ENCODE measurements at places on chromosomes 7 and 10.

DNA sequence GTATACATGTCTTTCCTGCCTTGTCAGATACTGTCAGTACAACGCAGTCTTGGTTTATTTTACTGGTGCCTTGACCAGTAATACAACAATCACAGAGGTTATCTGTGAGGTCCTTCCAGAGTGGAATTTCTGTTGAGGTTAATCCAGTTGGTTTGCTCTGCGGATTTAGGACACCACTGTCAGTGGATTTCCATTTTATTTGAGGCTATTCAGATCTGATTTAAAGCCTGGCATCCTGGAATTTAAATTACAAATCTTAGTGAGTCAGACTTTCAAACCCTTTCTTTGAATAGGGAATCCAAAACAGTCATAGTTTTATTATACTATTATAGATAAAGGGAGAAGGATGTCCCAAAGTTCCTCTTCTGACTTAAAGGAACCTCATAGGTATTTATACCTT, 40.5 kb downstream of the ANLN start:
- no peak for DNase-seq

DNA sequence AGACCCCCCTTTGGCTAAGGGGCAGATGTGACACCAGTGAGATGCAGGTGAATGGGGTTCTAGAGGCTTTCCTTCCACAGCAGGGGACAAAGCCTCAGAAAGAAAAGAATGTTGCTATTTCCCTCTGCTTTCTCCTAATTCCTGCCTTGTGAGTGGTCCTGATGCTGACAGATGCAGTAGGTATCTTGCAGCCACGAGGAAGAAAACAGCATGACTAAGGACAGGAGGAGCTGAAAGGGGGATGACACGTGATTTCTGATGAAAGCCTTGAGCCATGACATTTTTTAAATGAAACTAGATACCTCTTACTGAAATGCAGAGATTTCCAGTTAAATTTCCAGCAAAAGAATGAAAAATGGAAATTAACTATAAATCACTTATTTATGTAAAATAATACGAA, 92.4 kb downstream of the C1GALT1 start:
- DNase-seq: no peak

GRCh38 chr10:94617389-94617944, 66.1 kb upstream of the CYP2C18 start:
- no peak for DNase-seq

DNA sequence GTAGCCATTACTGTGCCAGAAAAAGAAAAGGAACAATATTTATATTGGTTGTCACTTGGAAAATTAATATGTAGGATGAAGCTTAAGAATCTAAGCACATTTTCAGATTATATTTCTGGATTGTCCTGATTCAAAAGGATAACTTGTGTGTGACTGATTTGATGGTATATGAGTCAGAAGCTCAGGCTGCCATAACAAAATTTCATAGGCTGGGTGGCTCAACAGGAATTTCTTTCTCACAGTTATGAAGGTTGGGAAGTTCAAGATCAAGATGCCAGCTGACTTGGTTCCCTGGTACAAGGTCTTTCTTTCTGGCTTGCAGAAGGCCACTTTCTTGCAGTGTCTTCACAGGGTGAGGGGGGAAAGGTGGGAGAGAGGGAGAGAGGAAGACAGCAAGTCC, 108.5 kb downstream of the ST7 start:
- no peak for DNase-seq

- DNase-seq: no peak
These were observed 246.2 kb downstream of the ETV1 start for GRCh38 chr7:13743226-13743625.

- no peak for DNase-seq
These were observed 52.8 kb upstream of the CHST3 start for GRCh38 chr10:71911296-71911953.

DNA sequence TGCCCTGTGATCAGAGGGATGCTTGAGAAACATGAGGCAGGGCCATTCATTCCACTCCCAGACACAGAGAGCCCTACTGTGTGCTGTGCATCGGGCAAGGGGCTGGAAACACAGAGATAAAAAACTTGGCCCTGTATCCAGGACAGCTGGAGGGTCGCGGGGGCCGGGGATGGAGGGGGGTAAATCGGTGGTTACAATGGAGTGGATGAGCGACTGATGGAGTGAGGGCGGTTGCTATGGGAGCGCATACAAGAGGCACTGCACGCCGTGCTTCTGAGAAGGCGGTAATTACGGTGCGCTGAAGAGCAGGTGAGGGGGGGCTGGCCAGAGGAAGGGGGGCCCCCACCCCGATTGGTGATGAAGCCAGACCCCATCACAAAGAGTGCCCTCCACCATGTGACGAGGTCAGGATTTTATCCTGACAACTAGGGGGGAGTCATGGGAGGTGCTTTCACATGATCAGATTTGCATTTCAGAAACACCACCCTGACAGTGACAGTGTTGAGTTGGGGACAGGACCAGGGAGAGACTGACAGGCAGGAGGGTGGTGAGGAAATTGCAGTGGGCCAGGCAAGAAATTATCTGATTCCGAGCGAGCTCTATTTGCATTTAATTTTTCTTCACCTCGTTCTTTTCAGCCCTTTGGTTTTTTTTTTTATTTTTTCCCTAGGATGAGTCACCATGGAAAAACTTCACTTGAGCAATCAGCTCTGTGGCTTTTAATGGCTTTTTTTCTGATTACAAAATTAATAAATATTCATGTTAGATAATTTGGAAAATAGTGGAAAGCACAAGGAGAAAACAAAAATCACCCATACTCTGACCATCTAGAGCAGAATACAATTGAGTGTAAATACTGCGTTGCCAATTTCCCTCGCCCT, 7.8 kb downstream of the CPA5 start:
- DNase-seq: no peak

DNA sequence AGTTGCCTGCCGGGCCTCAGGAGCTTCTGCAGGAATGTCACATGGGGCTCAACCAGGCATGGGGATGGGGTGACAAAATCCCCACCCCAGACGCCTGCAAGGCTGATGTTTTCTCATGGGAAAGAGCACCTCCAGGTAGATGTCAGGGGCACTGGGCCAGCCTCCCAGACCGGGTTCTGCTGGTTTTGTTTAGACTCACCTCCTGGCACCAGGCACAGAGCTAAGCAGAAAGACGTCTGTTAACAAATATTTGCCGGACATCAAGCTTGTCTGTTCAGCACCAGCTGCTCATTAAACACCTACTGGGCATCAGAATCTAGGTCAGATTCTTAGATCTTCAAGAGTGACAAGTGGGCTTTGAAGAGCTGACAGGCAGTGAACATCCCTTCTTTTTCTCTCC, 34.9 kb upstream of the TCERG1L start:
- no peak for DNase-seq

GRCh38 chr10:109957092-109957797, 33.9 kb upstream of the XPNPEP1 start:
- DNase-seq: no peak

- DNase-seq: no peak
These were observed 49.1 kb upstream of the MSMB start for GRCh38 chr10:46094931-46095750.

DNA sequence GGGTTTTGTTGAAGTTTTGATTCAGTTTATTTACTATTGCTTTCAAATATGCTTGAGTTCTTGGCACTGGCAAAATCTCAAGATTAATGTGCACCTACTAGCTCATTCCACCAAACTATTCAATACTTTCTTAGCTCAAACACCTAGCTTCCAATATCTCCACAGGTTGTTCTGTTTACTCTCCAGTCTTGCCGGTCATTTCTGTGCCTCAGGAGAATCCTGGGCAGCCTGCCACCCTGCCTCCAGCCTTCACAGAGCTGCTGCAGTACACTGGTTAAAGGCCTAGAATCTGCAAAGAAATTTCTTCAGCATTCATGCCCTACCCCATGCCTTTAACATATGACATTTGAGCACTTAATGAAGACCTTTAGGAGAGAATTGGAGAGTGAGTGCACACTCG, 4.0 kb upstream of the TMEM106B start:
- no peak for DNase-seq

GRCh38 chr10:3411044-3411443, 238.5 kb upstream of the PITRM1 start:
- no peak for DNase-seq

DNA sequence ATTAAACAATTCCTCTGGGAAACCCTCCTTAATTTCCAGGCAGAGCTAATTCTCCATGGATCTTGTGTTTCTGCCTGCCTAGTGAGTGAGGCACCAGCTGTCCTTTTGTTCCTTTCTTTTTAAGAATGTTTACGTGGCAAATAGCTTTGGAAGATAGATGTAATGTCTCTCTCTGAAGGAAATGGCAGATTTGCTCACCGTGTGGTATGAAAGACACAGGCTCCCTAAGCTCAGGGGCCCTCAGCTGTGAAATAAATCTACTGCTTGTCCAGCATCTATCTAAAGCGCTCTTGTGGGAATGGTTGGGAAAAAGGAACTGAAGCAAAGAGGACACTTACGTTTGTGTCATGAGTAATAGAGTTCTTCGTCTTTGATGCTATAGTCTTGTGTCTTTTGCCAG, 64.6 kb downstream of the FAS start:
- no peak for DNase-seq

GRCh38 chr7:53965716-53966115, 576.5 kb upstream of the VSTM2A start:
- no peak for DNase-seq

DNA sequence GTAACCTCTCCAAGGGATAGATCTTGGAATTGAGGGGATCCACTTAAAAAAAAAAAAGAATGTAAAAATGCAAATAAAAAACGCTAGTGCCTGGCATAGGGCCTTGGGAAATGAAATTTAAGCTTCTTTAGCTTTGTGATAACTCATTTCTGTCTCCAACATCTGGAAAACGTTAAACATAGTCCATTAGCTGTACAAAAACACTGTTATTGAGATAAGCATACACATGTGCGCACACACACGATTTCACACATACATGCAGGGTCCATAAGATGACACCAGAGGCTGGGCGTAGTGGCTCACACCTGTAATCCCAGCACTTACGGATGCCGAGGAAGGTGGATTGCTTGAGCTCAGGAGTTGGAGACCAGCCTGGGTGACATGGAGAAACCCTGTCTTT, 13.7 kb upstream of the CUL2 start:
- no peak for DNase-seq

DNA sequence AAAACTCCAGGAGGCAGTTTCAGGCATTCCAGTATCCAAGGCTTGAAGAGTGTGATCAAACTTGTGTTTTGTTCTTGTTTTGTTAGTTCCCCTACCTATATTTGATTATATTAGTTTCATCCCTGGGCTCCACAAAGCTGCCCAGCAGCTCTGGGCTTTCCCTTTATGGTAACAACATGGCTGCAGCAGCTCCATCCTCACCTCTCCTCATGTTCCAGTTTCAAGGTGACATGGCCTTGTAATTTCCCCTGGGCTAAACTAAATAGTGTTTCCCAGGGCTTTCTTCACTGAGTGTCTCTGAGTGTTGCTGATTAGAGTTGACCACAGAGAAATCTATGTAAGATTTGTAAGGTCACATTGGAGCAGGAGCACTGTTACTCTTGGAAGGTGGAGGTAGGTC, 83.4 kb downstream of the MACC1 start:
- no peak for DNase-seq

GRCh38 chr7:42395607-42396006, 158.6 kb upstream of the GLI3 start:
- no peak for DNase-seq

DNA sequence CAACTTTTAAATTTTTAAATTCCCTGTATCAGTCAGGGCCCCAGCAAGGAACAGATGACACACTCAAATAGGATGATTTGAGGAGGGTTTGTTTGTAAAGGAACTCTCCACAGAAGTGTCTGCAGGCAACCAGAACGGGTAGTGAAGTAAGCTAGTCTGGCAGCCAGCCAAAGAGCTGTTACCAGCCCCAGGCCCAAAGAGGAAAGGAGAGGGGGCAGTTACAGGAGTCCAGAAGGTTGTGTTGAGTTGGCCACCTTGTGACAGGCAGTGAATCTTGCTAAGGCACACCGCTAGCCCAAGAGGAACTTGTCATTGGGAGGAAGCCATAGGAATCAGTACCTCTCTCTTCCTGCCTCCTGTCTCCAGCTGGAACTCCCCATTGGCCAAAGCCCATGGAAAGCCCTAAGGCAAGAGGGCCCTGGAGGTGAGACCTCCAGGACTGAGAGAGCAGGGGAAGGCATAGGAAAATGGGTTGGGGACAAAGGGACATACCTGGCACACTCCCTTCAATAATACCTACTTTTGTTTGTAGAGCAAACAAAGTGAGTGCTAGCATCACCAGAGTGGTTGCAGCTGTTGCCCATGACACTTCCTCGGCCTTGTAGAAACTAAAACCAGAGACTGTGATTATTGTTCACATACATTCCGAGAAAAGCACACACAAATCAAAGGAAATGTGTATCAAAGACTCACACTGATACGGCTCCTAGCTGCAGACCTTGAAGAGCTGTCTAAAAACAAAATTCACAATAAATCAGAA, 25.4 kb upstream of the GATAD1 start:
- DNase-seq: no peak

GRCh38 chr10:72311667-72312066, 37.9 kb downstream of the DDIT4 start:
- DNase-seq: no peak

- DNase-seq: no peak
These were observed 92.4 kb downstream of the SEMA3A start for GRCh38 chr7:84102213-84102612.

DNA sequence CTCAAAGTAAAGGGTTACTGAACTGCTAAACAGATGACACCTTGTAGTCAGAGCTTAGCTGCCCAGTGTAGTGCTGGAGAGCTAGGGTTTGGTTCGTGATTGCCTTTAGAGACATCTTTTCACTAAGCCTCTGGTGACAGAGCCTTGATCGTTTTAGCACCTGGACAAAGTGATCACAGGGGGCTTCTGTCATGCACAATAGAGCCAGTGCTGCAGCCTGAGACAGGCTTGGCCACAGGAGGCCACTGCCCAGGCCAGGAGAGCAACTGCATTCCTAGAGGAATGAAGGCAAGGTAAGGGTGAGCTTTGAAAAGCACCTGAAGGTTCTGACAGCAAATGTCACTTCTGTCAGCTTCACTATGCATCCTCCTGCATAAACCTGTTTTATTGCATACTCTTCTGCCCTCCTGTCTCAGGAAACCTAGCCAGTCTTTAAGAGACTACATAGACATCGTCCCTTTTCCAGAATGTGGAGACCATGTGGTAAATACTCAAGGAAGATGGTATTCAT, 122.9 kb downstream of the NPY start:
- DNase-seq: no peak

GRCh38 chr7:129468547-129468946, 33.8 kb upstream of the SMKR1 start:
- no peak for DNase-seq

- no peak for DNase-seq
These were observed 102.2 kb downstream of the JCAD start for GRCh38 chr10:29957236-29957635.

DNA sequence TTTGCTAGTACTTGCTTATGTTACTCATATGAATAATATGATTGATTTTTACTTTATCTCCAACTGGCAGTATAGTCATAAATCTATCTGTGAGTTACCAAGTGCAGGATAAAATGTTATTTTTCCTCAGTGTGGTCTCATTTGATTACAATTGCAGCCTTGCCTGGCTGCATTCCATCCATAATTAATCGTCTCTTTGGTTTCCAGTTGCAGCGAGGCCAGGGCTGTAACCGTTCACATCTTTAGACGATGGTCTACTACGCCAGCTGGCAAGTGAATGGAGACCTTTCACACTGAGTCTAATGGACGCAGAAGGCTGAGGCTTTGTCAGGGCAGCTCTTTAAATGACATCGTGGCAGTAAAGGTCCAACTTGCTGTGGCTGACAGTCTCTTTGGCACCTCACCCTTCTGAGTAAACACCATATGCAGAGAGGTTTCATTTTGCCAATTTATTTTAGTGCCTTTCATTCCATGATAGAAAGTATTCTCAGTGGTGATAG, 84.0 kb downstream of the ARL4A start:
- DNase-seq: no peak

GRCh38 chr7:11843113-11843765, 11.2 kb upstream of the THSD7A start:
- DNase-seq: no peak

GRCh38 chr10:50545846-50546245, 77.9 kb downstream of the SGMS1 start:
- DNase-seq: no peak

Measured in stimulated activated CD8-positive, alpha-beta memory T cell treated with anti-CD3 and anti-CD28 coated beads, Interleukin-4, amount 100 ng/mL, for 4 hours (primary cell).